ENCODE measurements at places on chromosomes 6 and 20.

DNA sequence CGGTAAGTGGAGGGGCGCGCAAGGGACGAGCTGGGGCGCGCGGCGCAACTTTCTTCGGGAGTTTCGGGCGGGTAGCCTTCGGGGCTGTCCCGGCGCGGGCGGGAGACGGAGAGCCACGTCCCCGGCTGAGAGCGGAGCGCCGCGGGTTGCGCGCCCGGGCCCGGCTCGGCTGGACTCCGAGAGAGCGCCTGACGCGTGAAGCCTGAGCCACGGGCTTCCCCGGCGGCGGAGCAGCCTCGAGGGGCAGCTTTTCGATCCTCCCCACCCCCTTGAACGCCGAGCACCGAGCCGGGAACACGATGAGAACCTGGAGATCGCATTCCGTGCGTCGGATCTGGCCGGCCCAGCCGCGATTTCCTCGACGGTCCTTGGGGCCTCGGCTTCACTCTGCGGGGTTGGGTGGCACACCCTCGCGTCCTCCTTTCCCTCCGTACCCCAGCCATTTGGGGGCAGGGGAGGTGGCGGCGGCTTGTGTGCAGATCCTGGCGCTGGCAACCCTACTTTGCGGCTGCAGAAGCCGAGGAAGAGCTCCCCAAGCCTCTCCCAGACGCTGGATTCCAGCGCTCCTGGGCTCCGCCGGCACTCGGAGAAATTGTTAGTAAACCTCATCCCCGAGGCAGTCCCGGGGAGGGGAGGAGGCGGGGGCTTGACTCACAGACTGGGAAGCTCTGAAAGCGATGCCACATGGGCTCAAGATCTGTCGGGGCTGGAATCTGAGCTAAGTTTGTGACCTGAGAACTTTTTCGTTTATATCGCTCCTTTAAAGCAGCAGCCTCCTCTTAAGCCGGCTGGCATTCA, 572 bp downstream of the DSE start:
- DNase-seq = peak; percentile 96

GRCh38 chr6:37495244-37495934, 4.3 kb downstream of the CCDC167 start:
- no peak for DNase-seq

DNA sequence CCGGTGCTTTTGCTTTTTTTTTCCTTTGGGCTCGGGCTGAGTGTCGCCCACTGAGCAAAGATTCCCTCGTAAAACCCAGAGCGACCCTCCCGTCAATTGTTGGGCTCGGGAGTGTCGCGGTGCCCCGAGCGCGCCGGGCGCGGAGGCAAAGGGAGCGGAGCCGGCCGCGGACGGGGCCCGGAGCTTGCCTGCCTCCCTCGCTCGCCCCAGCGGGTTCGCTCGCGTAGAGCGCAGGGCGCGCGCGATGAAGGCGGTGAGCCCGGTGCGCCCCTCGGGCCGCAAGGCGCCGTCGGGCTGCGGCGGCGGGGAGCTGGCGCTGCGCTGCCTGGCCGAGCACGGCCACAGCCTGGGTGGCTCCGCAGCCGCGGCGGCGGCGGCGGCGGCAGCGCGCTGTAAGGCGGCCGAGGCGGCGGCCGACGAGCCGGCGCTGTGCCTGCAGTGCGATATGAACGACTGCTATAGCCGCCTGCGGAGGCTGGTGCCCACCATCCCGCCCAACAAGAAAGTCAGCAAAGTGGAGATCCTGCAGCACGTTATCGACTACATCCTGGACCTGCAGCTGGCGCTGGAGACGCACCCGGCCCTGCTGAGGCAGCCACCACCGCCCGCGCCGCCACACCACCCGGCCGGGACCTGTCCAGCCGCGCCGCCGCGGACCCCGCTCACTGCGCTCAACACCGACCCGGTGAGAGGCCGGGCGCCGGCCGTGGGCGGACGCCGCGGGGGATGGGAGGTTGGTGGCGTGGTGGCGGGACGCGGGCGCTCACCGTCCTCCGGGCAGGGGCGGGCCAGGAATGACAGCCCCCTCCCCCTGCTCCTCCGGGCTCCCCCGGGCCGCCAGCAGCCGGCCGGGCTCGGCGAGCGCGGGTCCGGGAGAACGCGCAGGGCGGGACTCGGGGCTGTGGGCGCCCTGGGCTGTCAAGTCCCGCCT, 606 bp downstream of the ID4 start:
- DNase-seq = peak; percentile 26

GRCh38 chr6:56378966-56379585, 131.7 kb upstream of the COL21A1 start:
- DNase-seq = peak; percentile 84

DNA sequence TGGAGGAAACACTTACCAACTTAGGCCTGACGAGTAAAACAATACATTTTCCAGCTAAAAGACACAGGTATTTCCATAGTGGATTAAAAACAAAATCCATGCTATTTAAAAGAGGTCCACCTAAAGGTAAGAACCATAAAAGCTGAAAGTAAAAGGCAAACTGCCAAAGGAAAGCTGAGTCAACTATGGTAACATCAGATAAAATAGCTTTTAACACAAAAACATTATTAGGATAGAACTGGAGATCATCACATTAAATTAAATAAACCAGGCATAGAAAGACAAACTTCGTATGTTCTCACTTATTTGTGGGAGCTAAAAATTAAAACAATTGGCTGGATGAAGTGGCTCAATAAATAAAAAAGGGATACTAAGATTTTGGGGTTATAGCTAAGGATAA, 166.8 kb upstream of the SLC22A16 start:
- no peak for DNase-seq

GRCh38 chr6:40098774-40099173, 164.5 kb upstream of the MOCS1 start:
- no peak for DNase-seq

DNA sequence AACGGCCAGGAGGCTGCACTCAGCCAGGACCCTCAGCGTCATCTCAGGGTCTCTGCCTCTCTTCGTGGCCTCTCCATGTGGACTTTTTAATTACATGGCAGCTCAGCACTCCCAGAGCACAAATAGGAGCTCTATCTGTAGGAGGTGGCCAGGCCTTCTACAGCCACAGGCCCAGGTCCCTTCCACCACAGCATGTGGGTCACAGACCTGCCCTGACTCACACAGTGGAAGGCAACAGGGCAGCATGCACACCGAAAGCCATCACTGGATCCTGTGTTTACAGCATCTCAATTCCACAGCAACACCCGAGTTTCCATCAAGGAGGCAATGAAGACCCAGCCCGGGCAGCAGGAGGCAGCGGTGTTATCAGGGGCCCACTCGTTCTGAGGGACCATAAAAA, 65.8 kb upstream of the CD93 start:
- no peak for DNase-seq

GRCh38 chr6:149867876-149868640, 3.9 kb upstream of the LRP11 start:
- DNase-seq = peak; percentile 81

- peak; percentile 9 for DNase-seq
Measured at GRCh38 chr6:27940766-27941165, 16.3 kb upstream of the OR2B6 start.

GRCh38 chr6:87798393-87799278, 96.6 kb upstream of the AKIRIN2 start:
- no peak for DNase-seq

DNA sequence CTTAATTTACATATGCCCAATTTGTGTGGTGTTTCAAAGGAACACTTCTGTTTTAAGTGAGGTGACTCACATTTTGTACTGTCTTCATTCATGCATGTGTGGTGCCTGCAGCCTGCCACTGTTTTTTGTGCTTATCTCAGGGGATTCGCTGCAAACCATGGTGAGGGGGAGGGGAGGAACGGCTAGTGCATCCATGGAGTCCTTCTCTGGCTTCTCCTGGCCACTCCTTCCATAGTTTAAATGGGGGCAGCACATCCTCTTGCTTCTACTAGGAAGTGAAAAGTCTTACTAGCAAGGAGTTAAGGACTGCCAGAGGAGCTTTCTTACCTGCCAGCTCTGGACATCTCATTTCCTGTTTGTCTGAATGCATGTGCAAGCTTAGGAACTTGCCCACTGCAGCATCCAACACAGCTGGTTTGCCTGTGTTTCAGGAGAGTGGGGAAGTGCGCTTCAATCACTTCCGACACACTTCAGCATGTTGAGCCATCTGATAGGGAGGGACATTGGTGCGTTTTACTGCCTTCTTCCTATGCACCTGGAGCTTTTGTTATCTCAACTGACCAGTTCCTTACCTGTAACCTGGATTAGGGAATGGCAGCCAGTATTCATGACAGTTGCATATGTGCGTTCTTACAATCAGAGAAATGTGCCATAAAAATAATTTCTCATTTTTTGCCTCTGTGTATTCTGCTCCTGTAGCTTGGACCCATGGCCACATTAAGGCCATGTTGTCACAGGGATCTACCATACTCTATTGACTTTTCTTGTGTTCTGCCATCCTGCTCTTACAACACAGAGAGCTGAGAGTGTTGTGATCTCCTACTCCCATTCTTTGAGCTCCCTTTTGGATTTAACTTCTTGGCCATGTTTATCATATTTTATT, 211.3 kb downstream of the ARID1B start:
- peak; percentile 43 for DNase-seq

DNA sequence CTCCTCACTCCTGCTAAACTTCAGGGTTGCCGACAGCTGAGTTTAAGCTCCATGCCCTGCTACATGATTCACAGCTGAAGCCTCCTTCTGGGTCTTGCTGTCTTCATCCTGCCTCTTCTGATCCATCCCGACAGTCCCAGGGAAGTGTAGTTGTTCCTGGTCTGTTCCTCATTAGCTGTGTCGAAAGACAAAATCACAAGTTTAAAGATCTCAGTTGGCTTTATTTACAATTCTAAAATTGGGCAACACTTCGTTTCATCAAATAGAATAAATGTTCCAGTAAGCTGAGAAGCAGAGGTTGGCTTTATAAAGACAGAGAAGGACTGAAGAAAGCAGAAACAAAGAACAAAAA, 4.1 kb upstream of the SLC2A10 start:
- no peak for DNase-seq

DNA sequence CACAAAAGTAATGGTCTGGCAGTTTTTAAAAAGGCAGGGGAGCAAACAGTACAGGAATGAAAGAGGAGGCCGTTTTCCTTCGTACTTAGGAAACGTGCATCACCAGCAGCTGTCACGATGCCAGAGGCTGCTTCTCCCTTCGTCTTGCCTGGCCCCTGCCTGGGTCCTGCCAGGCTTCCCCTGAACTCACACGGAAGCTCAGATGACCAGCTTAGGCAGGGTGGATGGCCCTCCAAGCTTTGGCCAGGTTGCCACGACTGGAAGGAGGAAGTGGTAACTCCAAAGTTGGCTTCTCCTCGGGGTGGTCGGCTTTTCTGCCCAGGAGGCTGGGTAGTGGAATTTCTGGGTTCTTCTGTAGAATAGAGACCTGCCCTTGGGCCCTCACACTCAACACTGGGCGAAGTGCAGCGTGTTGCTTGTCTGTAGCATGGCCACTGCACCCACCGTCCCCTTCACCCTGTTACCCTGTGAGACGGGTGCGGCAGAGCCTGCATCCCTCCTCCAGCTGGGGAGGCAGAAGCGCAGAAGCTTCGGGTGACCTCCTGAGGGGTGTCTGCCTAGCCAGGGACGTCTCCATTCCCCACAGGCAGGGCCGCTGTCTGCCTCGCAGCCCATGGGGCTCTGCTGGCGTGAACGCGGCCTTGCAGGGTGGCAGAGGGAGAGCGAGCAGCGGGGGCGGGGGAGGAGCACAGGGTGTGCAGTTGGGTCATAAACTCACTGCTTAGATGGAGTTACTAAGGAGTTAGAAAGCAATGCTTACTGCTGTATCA, 18.4 kb upstream of the RBM38 start:
- no peak for DNase-seq

- DNase-seq = no peak
Measured at GRCh38 chr20:41047975-41048305, 19.3 kb downstream of the TOP1 start.

- no peak for DNase-seq
Measured at GRCh38 chr20:8424010-8424409, 291.9 kb downstream of the PLCB1 start.

DNA sequence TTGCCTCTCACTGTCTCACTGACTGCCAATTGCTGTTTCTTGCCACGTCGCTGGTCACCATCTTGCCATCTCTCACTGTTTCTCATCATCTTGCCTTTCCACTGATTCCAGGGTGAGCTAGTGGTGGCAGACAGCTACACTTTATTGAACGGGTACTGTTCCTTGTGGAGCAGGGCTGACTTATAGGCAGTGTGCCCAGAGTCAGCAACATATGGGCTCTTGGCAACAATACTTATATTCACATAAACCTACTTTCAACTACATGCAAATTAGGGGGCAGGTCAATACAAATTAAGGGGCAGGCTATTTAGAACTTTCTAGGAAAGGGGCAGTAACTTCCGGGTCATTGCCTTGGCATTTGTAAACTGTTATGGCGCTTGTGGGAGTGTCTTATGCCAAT, 186.2 kb upstream of the SYNDIG1 start:
- no peak for DNase-seq

DNA sequence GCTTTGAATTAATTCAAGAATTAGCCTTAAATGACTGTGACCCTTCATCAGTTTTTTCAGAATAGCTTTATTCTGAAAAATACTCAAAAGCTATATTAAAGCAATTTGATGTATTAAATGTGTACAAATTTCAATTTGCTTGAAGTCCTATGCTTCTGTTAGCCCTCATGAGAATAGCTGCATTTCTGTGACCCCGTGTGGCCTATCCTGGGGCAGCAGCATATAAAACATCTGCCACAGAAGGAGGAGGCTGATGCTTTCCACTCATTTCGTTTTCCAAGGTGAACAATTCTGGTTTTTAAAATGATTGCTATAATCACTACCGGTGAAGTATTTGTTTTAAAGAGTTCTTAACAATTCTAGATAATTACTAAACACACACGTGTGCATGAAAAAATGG, 360.3 kb downstream of the BTBD9 start:
- no peak for DNase-seq

GRCh38 chr6:13068586-13069210, 259.6 kb downstream of the TBC1D7 start:
- no peak for DNase-seq

DNA sequence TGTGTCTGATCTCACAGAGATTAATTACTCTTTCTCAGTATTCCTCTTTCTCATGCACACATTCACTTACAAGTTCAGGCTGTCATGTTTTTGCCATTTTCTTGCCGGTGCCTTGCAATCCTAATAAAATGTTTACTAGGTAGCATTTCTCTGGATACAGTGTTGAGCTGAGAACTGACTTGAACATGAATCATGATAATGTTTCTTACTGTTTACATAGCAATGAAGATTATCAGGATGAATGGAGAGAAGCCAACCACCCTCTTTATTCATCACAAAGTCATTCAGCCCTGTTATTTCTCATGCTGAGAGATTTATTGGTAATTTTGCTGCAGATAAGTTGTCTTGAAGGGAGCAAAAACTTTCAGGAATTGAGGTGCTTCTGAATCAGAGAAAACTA, 185.5 kb upstream of the ECI2 start:
- peak; percentile 93 for DNase-seq

GRCh38 chr6:148419430-148419829, 76.8 kb downstream of the SASH1 start:
- no peak for DNase-seq

GRCh38 chr6:131754088-131754487, 43.3 kb upstream of the CTAGE9 start:
- no peak for DNase-seq

- peak; percentile 94 for DNase-seq
Measured at GRCh38 chr6:53734473-53735299, 60.1 kb upstream of the LRRC1 start.
